ENCODE measurements at places on chromosomes 6 and 20. TPM values are rescaled to one million over a fixed set of nuclear protein-coding genes. Genes with fewer than 3 reads are reported as not detected.
A peak's percentile ranks its signal among the peaks of the same experiment; 100 is the strongest.

Gene CFB
- total RNA-seq, result 26.8 TPM

DNA sequence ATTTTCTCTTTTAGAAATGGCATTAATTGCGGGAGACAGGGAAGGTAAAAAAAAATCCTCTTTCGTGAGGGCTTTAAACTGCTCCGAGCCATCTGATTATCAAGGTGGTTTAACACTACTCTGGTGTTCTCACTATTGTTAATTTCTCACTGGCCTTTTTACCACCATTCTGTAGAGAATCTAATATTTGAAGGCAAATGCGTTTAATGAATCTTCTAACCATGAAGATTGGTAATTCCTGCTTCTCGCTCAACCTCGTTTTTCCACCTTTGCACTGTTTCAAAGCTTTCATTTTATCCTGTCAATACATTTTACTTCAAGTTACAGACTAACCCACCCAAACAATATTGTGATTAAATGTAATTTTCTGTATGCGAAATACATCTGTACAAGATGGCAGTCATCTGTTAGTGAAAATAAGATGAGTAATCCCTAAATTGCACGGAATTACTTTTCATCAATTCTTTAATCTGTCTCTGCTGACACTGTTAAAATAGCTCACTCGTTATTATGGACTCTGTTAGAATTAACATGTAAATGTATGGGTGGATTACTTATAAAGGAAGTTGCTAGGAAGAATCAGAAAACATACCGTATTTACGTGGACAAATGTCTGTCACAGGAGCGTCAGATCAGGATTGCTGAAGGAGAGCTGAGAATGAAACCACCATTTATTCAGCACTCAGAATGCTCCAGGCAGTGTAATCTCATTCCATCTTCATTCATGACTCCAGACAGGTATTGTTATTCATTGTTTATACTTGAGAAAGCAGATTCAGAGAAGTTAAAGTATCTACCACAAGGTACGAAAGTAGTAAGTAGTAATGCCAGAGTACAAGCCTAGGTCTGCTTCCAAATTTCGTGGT, 1.1 kb upstream of the LCA5 start:
- H3K4me3 ChIP-seq, result peak overlapping the region; percentile 88
- no peaks in the 10 kb centered on the region for H3K36me3 ChIP-seq
- peak; percentile 31 for DNase-seq

DNA sequence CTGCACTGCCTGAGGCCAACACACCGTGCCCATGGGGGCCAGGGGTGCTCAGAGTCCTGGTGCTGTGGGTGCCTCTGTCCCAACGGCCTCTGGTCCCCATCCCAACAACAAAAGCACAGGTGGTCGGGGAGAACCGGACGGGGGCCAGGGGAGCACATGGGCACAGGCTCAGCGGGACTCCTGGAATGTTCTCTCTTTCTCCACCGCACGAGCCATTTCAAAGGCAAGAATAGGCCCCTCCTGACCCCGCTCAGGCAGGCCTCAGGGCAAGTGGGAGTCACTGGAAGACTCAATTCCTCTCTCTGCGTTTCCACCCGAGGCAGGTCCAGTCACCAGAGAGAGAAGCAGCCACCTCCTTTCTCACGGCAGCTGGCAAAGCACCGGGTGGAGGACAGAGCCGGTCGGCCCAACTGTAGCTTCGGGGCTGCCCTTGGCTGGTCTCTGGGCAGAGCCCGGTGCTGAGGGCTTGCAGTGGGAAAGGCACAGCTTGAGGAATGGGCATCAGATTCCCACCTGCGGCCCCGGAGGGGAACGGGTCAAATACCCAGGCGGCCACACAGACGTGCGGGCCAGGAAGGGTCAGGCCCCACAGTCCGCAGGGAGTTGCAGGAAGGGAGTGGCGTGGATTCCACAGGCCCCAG, 55.2 kb downstream of the KCNQ2 start:
- no peak overlapping the region for H3K4me3 ChIP-seq
- H3K27me3 ChIP-seq, result peaks cover 4% of the 10 kb centered on the region
- H3K36me3 ChIP-seq, result no peaks in the 10 kb centered on the region
- H3K27ac ChIP-seq, result no peak overlapping the region

DNA sequence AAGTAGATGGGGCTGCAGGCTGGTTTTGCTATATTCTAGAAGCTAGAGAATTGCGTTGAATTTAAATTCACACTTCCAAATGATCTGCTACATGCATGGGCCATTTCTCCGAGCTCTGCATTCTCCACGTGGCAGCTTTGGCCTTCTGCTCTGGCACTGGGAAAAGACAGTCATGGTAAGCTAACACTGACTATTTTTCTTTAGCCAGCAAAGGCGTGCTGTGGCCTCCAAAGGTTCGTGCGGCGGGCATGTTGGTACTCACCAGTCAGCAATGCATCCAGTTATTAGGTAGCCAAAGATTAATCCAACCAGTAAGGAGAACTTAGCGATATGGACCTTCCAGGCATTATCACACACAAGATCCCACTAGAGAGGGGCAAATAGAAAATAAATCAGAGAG, 41.4 kb downstream of the SLC22A23 start:
- no peaks in the 10 kb centered on the region for H3K36me3 ChIP-seq
- DNase-seq, result no peak
- H3K4me1 ChIP-seq, result peaks cover 13% of the 10 kb centered on the region
- H3K27me3 ChIP-seq, result no peaks in the 10 kb centered on the region
- no peak overlapping the region for H3K4me3 ChIP-seq
- H3K27ac ChIP-seq, result no peak overlapping the region

Gene GSTA3
- not detected for total RNA-seq

DNA sequence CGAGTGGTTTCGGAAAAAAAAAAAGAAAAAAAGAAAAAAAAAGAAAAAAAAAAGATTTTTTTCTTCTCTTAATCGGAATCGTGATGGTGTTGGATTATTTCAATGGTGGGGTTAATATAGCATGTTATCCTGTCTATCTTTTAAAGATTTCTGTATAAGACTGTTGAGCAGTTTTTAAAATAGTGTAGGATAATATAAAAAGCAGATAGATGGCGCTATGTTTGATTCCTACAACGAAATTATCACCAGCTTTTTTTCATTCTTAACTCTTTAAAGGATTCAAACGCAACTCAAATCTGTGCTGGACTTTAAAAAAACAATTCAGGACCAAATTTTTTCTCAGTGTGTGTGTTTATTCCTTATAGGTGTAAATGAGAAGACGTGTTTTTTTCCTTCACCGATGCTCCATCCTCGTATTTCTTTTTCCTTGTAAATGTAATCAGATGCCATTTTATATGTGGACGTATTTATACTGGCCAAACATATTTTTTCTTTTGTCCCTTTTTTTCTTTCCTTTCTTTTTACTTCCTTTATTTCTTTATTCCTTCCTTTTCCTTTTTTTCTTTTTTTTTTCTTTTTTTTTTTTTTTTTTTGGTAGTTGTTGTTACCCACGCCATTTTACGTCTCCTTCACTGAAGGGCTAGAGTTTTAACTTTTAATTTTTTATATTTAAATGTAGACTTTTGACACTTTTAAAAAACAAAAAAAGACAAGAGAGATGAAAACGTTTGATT, 3.6 kb downstream of the SOX4 start:
- H3K27me3 ChIP-seq, result peaks cover 3% of the 10 kb centered on the region
- H3K36me3 ChIP-seq, result no peaks in the 10 kb centered on the region
- DNase-seq, result peak; percentile 85
- peaks cover 16% of the 10 kb centered on the region for H3K4me1 ChIP-seq
- peak overlapping the region; percentile 87 for H3K27ac ChIP-seq

- no peak overlapping the region for H3K27ac ChIP-seq
- H3K4me1 ChIP-seq, result no peaks in the 10 kb centered on the region
- H3K4me3 ChIP-seq, result no peak overlapping the region
- H3K27me3 ChIP-seq, result no peaks in the 10 kb centered on the region
- no peak for DNase-seq
Measured at GRCh38 chr6:74431873-74432580, 736.0 kb downstream of the CD109 start.

DNA sequence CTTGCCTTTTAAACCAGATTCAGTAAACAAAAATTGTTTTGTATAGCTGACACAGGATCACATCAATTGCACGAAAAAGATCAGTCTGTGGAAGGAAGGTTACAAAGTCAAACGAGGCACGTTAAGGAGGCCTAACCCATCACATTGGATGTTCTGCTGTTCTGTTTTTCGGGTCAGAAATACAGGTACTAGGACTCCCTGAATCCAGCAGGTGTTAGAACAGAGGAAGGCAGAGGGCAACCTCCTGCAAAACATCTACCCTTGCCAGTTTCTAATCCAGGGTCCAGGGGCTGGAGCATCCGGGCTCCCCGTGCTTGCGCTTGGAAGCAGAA, 64.6 kb downstream of the PLG start:
- H3K27ac ChIP-seq, result no peak overlapping the region
- peak; percentile 55 for DNase-seq
- H3K4me1 ChIP-seq, result no peaks in the 10 kb centered on the region
- no peaks in the 10 kb centered on the region for H3K27me3 ChIP-seq

Gene GUCA1A
- not detected for total RNA-seq

Gene SULF2
- 138 TPM for total RNA-seq

Gene SLC35D3
- not detected for total RNA-seq

DNA sequence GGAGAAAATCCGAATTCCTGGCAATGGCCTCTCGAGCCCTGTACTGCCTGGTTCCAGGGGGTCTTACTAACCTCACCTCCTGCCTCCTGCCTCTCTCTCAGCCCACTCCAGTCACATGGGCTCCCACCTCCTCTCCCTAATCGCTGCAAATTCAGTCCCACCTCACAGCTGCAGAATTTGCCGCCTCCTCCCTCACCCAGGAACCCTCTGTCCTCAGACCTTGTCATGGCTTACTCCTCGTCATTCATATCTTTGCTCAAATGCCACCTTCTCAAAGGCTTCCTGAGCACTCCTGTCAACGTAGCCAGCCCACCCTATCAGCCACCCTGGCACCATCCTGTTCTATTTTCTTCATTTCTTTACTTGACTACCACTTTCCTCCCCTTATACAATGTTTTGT, 89.0 kb downstream of the SLC2A10 start:
- H3K4me3 ChIP-seq, result no peak overlapping the region
- H3K36me3 ChIP-seq, result no peaks in the 10 kb centered on the region
- no peak for DNase-seq
- H3K27ac ChIP-seq, result no peak overlapping the region
- H3K27me3 ChIP-seq, result peaks cover 55% of the 10 kb centered on the region

Gene AFDN
- total RNA-seq, result 31.2 TPM

DNA sequence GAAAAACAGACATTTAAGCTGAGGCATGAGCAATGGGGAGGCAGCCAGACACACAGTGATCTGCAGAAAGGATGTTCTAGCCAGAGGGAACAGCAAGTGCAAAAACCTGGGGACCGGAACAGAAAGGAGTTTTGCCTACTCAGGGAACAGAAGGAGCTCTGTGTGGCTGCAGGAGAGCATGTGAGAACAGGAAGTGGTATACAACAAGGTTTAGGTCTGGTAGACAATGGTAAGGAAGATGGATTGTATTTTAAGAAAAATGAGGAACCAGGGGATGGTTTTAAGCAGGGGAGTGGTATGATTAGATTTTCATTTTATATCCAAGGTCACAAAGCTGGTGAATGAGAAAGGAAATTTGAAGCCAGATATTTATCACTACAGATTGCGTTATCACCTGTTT, 157.5 kb downstream of the UNC5CL start:
- no peaks in the 10 kb centered on the region for H3K4me1 ChIP-seq
- no peaks in the 10 kb centered on the region for H3K36me3 ChIP-seq
- no peak overlapping the region for H3K27ac ChIP-seq
- DNase-seq, result no peak
- peaks cover 14% of the 10 kb centered on the region for H3K27me3 ChIP-seq
- H3K4me3 ChIP-seq, result no peak overlapping the region

DNA sequence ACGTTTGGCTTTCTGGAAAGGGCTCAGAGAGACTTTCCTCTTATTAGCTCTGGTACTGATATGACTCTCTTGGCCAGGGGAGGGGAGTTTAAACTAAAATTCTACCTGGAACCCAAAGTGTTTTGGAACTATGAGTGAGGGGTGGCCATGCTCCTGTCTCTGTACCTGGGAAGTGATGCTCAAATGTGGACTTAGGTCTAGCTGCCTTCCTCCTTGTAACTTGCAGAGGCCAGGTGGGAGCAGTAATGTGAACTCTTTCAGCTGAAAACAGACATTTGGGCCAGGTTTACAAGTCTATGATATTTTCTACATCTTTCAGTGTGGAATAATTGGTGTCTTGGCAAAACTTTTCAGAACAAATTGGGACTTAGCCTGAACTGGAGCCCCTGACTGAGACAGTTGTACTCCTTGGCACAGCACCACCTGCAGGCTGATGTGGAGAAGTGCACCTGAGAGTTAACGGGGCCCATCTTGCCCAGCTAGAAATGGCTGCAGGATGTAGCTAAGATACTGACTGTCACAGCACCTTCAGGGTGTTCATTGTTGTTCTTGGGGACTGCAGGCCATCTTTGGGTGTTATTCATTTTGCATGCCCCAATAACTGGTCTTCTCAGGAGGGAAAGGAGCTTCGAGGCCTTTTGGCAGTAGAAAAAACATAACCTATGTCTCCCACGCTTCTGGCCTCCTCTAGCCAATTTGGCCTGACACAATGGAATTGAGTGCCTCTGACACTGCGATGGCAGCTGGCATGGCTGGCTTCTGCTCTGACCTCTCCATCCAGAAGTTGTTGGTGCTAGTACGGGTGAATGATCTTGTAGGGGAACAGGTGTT, 37.1 kb downstream of the CD109 start:
- no peaks in the 10 kb centered on the region for H3K27me3 ChIP-seq
- peaks cover 16% of the 10 kb centered on the region for H3K36me3 ChIP-seq
- no peak overlapping the region for H3K4me3 ChIP-seq
- peaks cover 9% of the 10 kb centered on the region for H3K4me1 ChIP-seq
- no peak overlapping the region for H3K27ac ChIP-seq
- peak; percentile 80 for DNase-seq

DNA sequence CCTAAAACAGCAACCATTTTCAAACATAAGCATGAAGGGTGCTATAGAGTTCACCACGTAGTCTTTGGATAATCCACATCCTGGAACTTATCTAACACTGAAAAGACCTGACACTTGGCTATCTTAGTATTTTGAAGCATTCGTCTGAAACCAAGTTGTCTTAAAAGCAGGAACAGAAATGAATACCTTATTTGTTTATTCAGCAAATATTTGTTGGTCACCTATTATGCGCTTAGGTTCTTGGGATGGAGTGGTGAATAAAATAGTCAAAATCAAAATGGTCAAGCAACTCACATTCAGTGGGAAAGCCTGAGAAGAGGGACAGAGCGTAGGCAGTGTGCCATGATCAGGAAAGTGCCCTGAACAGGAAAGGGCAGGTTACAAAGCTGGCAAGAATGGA, 188.4 kb upstream of the COL21A1 start:
- DNase-seq, result no peak
- no peak overlapping the region for H3K27ac ChIP-seq
- H3K4me1 ChIP-seq, result no peaks in the 10 kb centered on the region
- H3K4me3 ChIP-seq, result no peak overlapping the region
- H3K27me3 ChIP-seq, result no peaks in the 10 kb centered on the region
- H3K36me3 ChIP-seq, result no peaks in the 10 kb centered on the region

DNA sequence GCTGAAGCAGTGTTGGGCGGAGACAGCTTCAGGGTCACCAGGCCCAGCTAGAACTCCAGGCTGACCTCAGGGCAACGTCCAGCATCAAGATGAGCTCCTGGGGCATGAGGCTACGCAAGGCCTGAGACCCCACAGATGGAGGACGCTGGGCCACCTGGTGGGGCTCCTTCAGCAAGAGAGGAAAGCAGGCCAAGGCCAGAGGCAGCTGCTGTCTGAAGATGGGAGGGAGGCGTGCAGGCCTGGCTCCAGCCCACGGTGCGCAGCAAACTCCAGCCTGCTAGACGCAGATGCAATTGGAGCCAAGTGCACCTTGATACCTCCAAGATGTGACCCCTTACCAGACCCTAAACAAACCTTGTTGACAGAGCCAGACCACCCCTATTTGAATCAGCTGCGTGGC, 220.9 kb upstream of the RREB1 start:
- H3K27me3 ChIP-seq, result no peaks in the 10 kb centered on the region
- H3K27ac ChIP-seq, result no peak overlapping the region
- peaks cover 2% of the 10 kb centered on the region for H3K4me1 ChIP-seq
- H3K4me3 ChIP-seq, result no peak overlapping the region
- DNase-seq, result no peak

All from osteoblast (primary cell).